ENCODE measurements at places on chromosomes 4 and X.

- DNase-seq = no peak
Measured at GRCh38 chr4:107760281-107760947, 40.4 kb upstream of the PAPSS1 start.

DNA sequence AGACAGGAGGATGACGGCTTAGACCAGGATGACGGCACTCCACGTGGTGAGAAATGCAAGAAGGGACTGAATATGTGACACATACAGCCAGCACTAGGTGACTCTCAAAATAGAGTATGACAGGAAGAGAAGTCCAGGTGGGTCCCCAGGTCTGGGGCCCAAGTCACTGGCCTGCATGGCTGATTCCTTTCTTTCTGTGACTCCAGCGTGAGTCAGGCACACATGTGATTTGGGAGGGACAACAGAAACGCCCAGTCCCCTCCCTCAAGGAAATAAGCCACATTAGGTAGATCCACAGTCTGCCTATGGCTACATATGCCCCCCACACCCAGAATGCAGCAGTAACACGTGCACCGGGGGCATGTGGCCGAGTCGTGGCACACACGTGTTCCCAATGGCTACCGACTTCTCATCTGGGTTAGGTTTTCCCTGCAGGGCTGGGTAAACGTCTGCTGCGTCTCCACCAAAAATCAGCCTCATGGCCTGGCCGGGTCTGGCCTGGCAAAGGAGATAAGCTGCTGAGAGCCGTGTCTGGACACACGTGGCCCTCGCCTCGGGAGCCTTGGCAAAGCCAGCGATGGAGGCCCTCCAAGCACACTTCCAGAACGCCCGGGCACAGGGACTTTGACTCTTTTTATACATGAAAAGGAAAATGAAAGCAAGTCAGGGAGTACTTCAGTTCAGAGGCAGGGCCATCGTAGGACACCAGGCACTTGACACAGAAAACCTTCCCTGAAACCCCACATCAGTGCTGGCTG, 19.3 kb downstream of the SEL1L3 start:
- DNase-seq = peak; percentile 44

DNA sequence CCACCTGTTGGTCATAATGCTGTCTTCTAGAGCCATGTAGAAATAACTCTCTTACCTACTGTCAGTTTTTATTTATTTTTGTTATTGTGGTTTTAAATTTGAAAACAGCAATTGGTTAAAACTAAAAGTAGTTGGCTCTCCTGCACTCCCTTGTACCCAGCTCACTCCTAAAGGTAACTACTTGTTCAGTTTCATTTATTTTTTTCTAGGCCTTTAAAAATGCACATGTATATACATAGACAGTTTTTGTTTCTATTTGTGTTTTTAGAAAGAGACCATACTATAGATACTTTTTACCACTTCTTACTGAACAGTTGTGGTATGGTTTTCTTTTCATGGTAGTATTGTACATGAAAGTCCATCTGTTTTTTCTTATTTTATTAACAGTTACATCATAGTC, 16.8 kb downstream of the SMAD1 start:
- no peak for DNase-seq

DNA sequence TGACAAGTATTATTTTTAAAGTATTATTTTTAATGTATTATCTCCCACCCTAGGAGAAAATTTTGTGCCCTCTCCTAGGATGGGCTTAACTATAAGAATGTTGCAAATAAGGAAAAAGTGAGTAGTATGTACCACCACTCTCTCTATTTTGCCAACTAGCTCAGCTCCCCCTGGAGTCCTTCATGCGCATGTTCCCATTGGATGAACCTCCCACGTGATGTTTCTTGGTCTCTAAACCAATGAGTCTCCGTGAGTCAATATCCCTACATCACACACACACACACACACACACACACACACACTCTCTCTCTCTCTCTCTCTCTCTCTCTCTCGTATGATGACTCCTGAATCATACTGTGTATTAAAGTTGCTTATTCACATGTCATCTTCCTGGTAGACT, 129.7 kb upstream of the ZFP42 start:
- no peak for DNase-seq
